ENCODE measurements at places on chromosomes 4 and X.

DNA sequence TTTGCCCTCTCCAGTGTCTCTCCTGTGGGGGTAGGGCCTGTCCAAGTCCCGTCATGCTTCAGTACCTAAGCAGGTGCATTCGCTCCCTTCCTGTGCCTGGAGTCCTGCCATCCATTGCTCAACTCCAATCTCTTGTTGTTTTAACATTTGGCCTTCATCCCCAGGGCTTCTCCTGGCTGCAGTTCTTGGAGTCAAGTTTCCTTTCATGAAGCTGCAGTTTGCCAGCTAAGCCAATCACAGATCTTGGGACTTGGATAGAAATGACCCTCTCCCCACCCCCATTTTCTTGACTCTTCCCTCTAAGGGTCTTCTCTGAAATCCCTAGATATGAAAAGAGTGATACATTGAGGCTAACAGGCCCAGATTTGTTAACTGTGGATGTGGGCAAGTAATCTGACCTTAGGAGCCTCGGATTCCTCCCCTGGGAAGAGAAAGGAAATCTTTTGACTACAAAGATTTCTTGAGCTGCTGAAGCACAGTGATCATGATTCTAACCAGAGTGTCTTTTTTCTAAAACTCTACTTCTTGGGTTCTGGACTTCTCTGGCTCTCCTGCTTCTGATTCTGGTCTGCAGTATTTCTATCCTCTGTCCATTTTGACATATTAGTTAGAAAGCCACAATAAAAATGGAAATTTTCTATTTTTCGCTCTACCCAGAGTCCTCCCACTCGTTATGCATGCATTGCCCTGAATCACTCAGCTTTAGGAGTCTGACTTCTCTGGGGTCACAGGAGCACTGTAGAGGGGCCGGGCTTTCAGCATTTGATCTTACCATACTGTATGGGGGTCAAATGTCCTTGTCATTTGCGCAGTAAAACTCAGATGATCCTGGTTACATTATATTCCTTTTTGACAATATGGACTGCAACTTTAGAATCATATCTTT is 61.0 kb downstream of the CHRNA9 start:
- no peak for DNase-seq

DNA sequence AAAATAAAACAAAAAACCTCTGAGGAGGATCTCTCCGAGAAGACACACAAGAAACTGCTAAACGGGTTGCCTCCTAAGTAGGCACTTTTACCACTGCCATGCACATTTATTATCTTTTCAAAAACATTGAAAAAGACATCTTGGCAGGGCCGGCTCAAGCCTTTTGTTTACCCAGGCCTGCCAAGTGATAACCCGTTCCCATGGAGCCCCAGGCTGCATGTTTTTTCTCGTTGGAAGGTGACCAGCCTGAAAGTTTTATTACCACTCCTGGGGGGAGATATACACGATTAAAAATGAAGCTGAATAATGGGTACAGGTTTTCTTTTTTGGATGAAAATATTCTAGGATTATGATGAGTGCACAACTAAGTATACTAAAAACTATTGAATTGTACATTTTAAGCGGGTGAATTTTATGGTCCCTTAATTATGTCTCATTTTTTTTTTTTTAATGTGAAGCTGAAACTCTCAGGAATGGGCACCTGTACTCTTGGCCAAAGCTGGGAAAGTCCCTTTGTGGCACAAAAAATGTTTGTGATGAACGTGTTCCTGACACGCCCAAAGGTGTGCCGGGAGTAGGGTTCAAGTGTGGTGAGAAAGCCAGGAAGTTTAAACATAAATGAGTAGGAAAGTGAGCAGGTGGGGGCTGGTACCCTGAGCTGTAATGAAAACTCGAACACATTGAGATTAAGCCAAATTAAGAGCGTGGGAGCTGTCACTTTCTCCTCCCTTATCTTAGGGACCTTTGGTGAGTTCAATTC is 1.5 kb upstream of the MAP7D2 start:
- no peak for DNase-seq

- DNase-seq = no peak
Observed at GRCh38 chrX:71224098-71224708, 1.2 kb downstream of the GJB1 start.

GRCh38 chrX:111869639-111870034 is 6.3 kb upstream of the TRPC5OS start:
- no peak for DNase-seq

DNA sequence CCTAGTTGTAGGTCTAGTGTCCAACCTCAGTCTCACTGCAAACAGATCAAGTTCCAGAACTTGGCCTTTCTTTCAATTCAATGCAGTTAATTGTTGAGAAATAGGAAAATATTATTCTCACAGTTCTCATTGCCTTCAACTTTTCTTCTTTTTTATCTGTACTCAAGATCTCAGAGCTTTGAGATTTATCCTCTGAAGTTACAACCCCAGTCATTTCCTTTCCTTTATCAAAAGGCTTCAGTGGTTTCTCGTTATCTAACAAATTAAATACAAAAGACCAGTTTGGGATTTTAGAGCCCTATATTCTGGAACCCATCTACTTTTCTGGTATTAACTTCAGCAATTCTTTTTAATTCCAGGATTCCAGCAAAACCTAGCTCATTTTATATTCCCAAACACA is 130.2 kb downstream of the TMA16 start:
- no peak for DNase-seq

DNA sequence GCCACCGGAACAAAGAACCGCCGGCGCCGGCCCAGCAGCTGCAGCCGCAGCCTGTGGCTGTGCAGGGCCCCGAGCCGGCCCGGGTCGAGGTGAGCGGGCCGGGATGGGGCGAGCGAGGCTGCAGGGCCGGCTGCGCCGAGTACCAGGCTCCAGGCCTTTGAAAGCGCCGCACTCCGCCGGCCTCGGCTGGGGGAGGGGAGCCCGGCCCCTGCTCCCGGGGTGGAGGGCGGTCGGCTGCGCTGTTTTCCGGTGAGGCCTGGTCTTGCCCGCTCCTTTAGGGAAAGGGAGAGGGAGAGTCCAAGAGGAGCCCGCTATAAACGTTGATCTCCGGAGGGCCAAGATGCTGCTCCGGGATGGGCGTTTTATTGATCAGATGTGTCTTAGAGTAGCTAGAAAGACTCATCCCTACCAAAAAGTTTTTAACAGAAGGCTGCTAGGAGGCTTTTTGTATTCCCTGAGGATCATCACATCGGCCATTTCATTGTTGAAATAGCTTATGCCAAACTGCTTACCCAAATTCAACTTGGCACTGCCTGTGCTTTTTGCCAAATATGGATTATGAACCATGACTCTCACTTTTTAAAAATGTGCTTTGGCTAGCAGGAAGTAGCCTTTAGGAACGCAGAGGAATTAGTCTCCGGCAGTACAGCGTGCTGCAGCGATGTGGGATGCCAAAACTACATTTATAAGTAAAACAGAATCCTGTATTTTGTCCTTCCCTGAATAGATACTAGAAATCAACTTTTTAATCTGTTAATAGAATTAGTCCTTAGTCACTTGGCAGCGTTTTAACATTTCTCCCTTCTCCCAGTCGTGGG is 760 bp downstream of the TMEM165 start:
- no peak for DNase-seq

- DNase-seq = no peak
Observed at GRCh38 chr4:141654098-141654497, 17.7 kb downstream of the IL15 start.

GRCh38 chr4:60805500-60806313 is 394.4 kb upstream of the ADGRL3 start:
- no peak for DNase-seq

DNA sequence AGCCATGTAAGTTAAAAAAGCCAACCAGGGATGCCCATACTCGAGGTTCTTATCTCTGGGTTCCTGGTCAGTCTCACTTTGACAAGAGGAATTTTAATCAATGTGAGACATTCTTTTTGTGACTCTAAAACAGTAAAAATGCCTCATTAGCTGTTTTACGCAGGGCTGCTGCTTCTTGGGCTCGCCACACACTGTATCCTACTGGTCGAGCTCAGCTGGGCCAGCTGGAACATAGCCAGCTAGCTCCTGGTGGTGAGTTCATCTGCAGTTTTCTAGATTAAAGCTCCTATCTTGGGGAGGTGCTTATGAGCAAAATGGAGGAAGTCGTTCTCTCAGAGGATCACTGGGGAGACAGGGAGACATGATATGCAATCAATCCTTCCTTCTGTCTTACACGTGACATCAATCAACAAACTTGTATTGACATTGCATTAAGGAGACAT is 55.9 kb upstream of the LEF1 start:
- no peak for DNase-seq

GRCh38 chr4:128290526-128290925 is 2.9 kb upstream of the PGRMC2 start:
- no peak for DNase-seq

DNA sequence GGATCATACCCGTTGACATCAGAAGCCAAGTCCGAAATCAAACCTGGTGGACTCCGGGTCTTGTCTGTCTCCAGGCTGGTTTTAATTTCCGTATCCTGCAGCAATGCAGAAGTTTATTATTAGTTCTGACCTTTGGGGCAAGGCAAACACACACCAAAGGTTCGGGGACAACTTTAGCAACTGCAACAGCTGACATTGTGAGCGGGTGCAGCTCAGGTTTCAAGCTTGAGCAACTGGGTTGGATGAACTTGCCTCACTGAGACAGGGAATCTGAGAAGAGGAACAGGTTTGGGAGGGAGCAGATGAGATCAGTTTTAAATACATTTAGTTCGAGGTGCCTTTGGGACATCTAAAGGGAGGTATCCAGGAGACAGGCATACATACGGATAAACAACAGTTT is 110.7 kb downstream of the GNL3L start:
- DNase-seq = no peak

DNA sequence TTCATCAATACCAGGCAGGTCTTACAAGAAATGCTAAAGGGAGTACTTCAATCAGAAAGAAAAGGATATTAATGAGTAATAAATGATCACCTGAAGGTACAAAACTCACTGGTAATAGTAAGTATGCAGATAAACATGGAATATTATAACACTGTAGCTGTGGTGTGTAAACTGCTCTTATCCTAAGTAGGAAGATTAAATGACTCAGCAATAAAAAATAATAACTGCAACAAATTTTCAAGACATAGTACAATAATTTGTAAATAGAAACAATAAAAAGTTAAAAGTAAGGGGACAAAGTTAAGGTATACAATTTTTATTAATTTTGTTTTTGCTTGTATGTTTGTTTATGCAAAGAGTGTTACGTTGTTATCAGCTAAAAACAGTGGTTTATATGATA is 43.7 kb upstream of the DACH2 start:
- no peak for DNase-seq

- DNase-seq = no peak
Observed at GRCh38 chr4:56182356-56182755, 204.9 kb downstream of the AASDH start.

GRCh38 chr4:8046925-8047541 is 107.4 kb upstream of the AFAP1 start:
- no peak for DNase-seq

- DNase-seq = no peak
Observed at GRCh38 chr4:7676398-7676922, 241.7 kb upstream of the PSAPL1 start.

- peak; percentile 5 for DNase-seq
Observed at GRCh38 chrX:75746891-75747639, 38.0 kb downstream of the MAGEE2 start.

DNA sequence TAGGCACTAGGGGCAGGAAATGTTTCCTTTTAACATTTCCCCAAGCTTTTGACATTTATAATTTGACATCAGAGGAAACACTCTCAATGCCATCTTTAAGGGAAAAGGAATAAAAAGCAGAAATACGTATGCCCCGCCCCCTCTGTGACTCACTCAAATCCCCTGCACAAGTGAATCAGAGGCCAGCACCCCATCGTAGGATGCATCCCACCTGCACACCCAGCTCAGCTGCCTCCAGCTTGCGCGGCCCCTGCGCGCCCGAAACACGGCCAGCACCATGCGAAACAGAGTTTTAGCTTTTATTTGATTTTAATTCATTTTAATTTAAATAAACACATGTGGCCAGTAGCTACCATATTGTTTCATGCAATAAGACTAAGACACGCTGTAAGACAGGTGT is 29.5 kb downstream of the ABLIM2 start:
- DNase-seq = no peak

GRCh38 chr4:6996481-6996880 is 46.7 kb upstream of the TADA2B start:
- no peak for DNase-seq

- no peak for DNase-seq
Observed at GRCh38 chr4:68895561-68896198, 55.9 kb downstream of the UGT2A3 start.

DNA sequence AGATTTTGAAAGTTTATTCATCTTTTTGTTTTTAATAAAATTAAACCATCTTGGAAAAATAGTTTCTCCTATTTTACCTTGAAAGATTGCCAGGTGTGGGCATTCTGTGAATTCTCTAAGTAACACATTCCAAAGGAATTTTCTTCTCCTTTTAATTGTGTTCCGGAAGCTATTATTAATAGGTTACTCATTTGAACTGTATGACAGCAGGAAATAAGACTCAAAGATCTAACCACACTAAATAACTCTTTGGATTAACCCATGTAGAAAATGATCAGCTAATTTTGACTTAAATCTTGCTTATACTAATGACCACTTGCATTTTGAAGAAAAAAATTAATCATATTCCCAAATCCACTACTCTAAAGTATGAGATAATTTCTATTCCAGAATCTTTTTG is 17.6 kb upstream of the CCNI start:
- no peak for DNase-seq

DNA sequence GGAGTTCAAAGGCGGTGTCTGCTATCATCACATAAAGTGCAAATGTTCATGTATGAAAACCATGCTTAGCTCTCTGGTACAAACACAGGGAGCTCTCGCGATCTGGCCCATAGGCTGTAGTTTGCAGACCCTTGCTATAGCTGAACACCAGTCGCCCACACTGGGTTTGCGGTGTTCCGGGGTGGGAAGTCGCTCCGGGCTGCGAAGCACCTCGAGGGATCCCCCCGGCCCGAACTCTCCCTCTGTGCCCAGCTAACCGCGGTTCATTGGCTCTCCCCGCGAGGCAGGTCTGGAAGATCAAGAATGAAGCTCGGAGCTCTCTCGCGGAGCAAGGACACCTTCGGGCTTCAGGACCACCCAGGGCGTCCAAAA is 341 bp upstream of the PRPS2 start:
- DNase-seq = no peak

GRCh38 chr4:100493756-100494155 is 24.1 kb downstream of the EMCN start:
- DNase-seq = no peak

DNA sequence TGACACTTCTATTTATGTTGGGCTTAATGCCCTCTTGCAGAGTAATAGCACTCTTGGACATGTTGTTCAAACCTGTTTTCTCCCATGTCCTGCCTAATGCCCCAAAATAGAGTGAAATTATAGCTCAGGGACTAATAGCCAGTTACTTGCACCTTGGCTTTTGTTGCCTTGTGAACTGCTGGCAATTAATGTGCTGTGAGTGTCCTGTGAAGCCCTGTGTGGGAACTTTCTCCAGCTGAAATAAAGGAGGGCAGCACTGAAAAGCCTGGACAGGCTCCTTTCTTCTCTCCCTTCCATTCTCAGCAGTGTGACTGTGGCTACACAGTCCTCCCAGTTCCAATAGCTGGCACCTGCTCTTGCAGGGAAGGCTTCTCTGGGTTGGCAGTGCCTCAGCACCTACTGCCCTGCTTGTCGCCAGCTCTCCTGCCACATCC is 72.4 kb downstream of the DCLK2 start:
- no peak for DNase-seq

GRCh38 chr4:152161676-152162330 is 374.1 kb downstream of the FBXW7 start:
- no peak for DNase-seq

GRCh38 chr4:139684351-139684750 is 18.7 kb downstream of the MGST2 start:
- DNase-seq = no peak
